ENCODE measurements at places on chromosomes 5 and 9.

DNA sequence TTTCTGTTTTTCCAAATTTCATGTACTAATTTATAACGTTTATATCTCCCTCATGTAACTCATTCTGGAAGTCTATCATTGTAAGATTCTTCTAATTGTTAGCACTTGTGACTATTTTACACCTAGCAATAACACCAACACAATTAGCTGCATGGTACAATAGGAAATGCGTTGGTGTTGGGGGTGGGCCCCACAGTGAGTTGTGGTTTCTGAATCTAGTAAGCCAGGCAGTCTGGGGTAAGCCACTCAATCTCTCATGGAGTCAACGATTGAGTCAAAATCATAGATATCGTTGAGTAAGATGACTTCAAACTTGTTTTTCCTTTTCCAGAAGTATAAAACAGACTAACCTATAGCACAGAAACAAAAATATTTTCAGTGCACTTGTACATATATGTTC lies 30.0 kb downstream of the IRX1 start:
- DNase-seq = no peak

GRCh38 chr9:115847216-115847615 lies 306.4 kb upstream of the PAPPA start:
- DNase-seq = no peak

GRCh38 chr9:114691046-114691955 lies 9.3 kb upstream of the TEX48 start:
- no peak for DNase-seq

GRCh38 chr5:71932131-71932654 lies 175.1 kb upstream of the MAP1B start:
- DNase-seq = no peak

- DNase-seq = no peak
Observed at GRCh38 chr5:140329739-140330481, 16.5 kb downstream of the HBEGF start.

DNA sequence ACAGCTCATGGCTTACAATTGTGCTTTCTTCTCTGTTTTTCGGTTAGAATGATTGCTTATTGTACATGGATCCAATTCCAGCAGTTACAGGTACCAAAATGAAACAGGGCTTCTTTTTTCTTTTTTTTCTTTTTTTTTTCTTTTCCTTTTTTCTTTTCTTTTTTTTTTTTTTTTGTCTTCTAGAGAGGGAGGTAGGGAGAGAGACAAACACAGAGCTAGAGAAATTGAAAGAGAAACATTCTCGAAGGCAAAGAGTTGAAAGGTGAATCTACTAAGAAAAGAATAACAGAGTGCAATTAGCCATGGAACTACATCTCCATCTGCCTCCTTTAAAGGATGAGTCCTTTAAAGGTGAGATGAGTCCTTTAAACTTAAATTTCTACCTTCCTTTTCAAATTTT lies 1.0 kb upstream of the EDIL3 start:
- DNase-seq = no peak

DNA sequence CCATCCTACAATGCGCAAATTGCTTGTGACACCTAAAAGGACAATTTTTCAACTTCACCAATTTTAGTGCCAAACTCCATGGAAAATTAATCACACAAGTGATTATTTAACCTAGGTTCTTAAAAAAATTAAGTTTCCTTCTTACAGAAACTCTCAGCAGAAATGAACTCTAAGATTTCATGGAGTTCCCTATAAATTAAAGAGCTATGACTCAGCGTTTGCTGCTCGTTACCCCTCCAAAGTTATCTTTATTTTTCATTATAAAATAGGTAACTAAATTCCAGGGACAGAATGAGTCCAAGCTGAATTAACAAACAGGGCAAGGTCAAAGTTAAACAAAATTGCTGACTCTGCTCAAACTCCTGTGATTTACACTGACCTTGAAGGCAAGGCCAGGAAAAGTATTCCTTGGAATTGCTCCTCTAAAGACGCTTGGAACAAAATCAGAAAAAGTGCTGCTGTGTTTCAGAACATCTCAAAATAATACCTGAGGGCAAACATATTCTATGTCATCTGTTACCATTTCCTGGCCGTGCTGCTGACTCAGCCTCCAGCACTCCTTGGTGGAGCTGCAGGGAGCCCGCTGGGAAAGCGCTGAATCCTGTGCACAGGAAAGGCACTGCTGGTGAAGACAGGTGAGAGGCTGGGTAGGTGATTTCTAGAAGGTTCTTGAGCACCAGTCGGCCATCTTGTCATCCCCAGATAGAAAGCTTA lies 2.5 kb upstream of the CMBL start:
- DNase-seq = no peak

DNA sequence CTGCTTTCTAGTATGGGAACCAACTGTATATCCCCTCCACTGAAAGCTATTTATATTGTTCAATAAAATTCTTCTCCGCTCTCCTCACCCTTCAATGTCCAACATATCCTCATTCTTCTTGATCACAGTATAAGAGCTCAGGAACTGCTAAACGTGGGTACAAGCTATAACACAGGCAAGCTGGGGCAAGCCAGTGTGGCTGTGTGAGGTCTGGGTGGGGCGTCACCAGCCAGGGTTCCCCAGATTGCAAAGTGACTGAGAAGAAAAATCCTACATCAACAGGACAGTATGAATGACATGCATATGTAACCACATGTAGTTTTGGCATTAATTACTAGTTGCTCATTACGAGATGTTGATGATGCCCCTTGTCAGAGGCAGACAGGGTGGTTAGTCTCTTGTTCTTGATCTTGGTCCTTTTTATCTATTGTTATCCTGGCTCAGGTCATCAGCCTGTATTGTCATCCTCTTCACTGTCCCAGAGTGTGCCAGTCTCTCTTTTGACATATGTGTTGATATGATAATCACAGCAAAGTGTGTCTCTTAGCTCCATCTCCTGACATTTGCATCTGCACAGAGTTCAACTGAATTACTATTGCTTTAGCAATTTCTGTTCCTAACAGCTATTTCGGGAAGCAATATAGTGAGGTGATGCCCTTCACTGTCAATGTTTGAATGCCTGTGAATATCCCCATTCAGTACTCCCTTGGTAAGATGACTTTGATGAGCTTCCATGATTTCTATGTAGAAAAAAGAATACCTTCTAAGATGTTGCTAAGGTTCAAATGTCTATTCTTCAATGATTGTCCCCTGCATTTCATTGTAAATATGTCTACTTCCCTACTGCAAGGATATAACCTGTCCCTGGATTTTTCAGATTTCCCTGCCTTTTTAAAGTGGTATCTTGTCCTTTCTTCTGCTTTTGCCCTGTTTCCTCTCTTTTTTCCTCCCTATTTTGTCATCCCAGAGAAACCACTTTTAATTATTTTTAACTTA lies 140.3 kb downstream of the MAT2B start:
- no peak for DNase-seq

- no peak for DNase-seq
Observed at GRCh38 chr5:19608444-19609002, 379.5 kb downstream of the CDH18 start.

GRCh38 chr5:39283231-39283818 lies 64.0 kb upstream of the FYB1 start:
- DNase-seq = no peak

- DNase-seq = no peak
Observed at GRCh38 chr9:110650261-110650660, 18.3 kb upstream of the MUSK start.
